Ovary (tissue), 10 donors: ENCODE measurements at places on chromosomes 7 and 10. TPM values are rescaled to one million over a fixed set of nuclear protein-coding genes. Genes with fewer than 3 reads are reported as not detected.

DNA sequence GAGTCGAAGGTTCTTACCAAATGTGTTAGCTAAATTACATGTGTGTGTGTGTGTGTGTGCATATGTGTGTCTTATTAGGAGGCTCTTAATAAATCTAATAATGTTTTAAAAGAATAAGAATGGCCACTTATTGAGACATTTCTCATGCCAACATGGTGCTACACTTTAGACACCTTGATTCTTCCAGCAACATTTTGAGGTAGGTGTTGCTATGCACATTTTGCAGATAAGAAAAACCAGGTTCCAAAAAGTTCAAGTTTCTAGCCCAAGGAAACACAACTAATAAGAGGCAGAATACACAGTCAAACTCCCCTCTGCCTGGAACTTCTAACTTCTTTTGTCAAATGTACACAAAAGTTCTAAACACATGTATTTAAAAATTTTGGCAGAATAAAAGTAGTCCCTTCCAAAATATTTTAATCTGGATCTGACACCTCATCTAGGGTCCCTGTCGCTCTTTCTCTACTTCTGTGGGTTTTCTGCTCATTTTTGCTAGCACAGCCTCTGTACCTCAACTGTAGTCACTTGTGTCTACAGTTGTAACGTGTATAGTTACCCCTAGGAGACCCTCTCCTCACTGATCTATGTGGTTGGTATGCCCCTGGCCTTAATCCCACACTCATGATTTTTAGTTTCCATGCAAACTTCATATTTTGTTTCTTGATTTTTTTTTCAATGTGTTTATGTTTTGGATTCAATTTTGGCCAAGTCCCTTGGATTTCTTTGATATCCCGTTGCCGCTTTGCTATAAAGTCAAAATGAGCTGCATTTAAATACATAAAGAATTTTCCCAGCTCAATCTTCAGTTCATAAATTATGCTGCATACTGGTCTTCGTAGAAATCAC lies 4.3 kb downstream of the ANKRD1 start:
- no peaks in the 10 kb centered on the region for H3K27me3 ChIP-seq
- peaks cover 1% of the 10 kb centered on the region for H3K4me1 ChIP-seq
- no peak overlapping the region for H3K27ac ChIP-seq
- DNase-seq, result no peak

Gene ITPRID1
- not detected for total RNA-seq

- no peak for DNase-seq
- H3K27me3 ChIP-seq, result no peaks in the 10 kb centered on the region
- peaks cover 2% of the 10 kb centered on the region for H3K4me1 ChIP-seq
Measured at GRCh38 chr7:37342176-37342687, 106.4 kb downstream of the ELMO1 start.

DNA sequence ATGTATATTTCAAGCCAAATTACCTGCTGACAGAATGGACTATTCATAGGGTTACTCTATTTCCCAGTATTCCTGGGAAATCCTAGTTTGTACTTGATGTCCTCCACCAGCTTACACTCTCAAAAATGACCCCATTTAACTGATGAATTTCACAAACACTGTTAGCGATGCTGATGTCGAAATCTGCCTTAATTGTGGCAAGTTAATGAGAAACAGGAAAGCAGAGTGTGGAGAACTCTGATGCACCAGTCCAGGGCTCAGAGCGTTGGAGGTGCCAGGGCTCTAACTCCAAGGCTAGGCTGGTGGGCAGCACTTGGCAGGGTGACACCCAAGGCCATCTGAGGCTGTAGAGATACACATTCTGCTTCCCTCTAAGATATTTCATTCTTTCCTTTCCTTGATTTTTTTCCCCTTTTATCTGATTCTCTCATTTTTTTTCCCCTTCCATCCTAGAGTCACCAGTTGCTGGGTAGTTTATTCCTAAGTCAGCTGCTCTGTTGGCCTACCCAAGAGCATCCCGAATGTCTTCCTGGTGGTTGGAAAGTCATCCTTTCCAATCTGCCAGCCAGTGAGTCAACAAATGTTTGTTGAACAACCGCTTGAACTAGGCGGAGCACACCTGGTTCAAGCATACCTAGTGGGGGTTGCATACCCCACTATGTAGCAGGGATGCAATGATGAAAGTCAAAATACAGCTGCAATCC lies 525.0 kb upstream of the NRP1 start:
- no peaks in the 10 kb centered on the region for H3K27me3 ChIP-seq
- DNase-seq, result no peak
- H3K27ac ChIP-seq, result no peak overlapping the region
- no peak overlapping the region for H3K4me3 ChIP-seq
- H3K4me1 ChIP-seq, result no peaks in the 10 kb centered on the region

Gene CYP2C19
- not detected for total RNA-seq

Gene SPDYE6
- not detected for total RNA-seq

Gene RBAK
- 12.8 TPM for total RNA-seq

- no peak overlapping the region for H3K4me3 ChIP-seq
- H3K36me3 ChIP-seq, result no peaks in the 10 kb centered on the region
- H3K27me3 ChIP-seq, result no peaks in the 10 kb centered on the region
- H3K27ac ChIP-seq, result no peak overlapping the region
- H3K4me1 ChIP-seq, result no peaks in the 10 kb centered on the region
- DNase-seq, result no peak
Measured at GRCh38 chr7:81590131-81590530, 179.7 kb downstream of the HGF start.

DNA sequence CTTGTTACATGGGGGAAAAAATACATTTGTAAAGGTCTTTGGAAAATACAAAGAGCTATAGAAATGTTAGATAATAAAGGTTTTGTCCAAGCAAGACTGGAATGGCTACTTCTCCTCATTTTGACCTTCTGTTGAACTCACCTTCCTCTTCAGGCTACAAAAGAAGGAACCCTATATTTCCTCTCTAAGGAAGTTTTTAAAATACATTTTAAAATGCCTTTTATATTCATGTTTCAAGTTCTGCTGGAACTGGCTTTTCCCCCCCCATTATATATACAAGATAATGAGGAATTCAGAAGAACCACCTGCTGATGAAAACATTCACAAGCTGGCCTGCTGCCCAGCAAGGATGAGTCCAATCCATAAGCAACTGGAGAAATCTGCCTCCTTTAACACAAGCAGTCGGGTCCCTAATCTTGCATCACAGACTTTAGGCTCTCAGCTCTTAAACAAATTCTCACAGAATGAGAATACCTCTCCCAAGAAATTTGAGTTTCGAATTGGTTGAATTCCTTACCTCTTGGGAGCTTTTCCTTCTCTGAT lies 44.6 kb downstream of the MTERF1 start:
- no peak overlapping the region for H3K27ac ChIP-seq
- H3K27me3 ChIP-seq, result no peaks in the 10 kb centered on the region
- H3K36me3 ChIP-seq, result no peaks in the 10 kb centered on the region
- DNase-seq, result no peak

GRCh38 chr10:43115881-43116595 lies 22.2 kb upstream of the CSGALNACT2 start:
- no peaks in the 10 kb centered on the region for H3K27me3 ChIP-seq
- no peak overlapping the region for H3K4me3 ChIP-seq
- no peak for DNase-seq
- H3K27ac ChIP-seq, result no peak overlapping the region
- peaks cover 4% of the 10 kb centered on the region for H3K4me1 ChIP-seq
- no peaks in the 10 kb centered on the region for H3K36me3 ChIP-seq

GRCh38 chr10:6753644-6754043 lies 173.6 kb upstream of the PRKCQ start:
- DNase-seq, result no peak
- H3K4me1 ChIP-seq, result no peaks in the 10 kb centered on the region
- no peak overlapping the region for H3K27ac ChIP-seq
- no peaks in the 10 kb centered on the region for H3K27me3 ChIP-seq
- H3K36me3 ChIP-seq, result no peaks in the 10 kb centered on the region

DNA sequence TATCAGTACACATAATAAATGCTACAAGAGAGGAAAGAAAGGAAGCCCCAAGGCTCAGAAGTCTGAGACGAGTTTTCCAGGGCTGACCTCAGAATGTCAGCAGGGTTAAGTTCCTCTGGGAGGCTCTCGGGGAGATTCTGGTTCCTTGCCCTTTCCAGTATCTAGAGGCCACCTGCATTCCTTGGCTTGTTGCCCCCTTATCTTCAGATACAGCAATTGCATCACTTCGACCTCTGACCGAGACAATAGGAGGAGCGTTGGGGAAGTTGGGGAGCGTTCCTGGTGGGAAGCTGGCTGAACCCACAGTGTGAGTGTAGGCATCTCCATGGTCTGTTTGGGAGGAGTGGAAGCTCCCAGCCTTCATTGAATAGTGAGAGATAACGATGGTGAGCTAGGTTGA lies 72.0 kb upstream of the MTPN start:
- no peak for DNase-seq
- no peak overlapping the region for H3K4me3 ChIP-seq
- H3K27ac ChIP-seq, result no peak overlapping the region
- no peaks in the 10 kb centered on the region for H3K36me3 ChIP-seq
- H3K4me1 ChIP-seq, result no peaks in the 10 kb centered on the region

- H3K27ac ChIP-seq, result no peak overlapping the region
- no peaks in the 10 kb centered on the region for H3K36me3 ChIP-seq
- no peaks in the 10 kb centered on the region for H3K27me3 ChIP-seq
Measured at GRCh38 chr7:155234950-155235789, 62.5 kb upstream of the INSIG1 start.

Gene GCK
- 2.9 TPM for total RNA-seq

DNA sequence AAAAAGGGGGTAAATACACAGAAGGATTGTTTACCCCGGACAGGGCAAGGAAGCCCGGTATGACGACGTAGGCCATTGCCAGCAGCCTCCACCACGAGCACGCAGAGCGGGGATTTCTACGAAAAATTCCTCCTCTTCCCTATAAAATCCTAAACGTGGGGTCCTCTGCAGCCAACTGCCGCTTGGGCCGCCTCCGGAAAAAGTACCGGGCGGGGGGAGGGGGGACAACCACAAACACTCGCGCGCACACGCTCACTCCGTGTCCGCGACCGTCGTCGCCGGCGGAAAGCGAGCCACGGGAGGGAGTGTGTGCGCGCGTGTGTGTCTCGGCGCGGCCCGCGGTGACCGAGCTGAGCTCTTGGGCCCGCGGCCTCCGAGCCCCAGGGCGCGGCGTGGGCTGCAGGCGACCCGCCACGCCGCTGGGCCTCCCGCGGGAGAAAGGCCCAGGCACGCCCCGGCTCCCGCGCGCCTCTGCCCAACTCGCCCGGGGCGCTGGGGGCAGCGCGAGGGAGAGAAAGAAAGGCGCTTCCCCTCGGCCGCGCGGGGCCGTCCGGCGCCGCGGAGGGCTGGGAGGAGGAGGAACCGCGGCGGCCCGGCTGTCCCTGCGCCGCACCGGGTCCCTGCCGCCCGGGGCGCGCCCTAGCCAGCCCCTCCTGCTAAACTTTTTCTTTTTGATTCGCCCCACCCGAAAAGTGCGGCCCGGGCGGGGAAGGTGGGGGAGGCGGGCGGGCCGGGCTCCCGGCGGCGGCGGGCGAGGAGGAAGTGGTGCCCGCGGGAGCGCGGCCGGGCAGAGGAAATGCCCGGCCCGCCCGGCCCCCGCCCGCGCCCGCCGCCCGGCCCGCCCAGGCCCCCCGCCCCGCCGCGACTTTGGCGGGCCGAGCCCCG lies 1.5 kb downstream of the CTBP2 start:
- peak overlapping the region; percentile 91 for H3K4me3 ChIP-seq
- peak overlapping the region; percentile 97 for H3K27ac ChIP-seq
- H3K4me1 ChIP-seq, result peaks cover 5% of the 10 kb centered on the region
- no peaks in the 10 kb centered on the region for H3K36me3 ChIP-seq
- H3K27me3 ChIP-seq, result no peaks in the 10 kb centered on the region

DNA sequence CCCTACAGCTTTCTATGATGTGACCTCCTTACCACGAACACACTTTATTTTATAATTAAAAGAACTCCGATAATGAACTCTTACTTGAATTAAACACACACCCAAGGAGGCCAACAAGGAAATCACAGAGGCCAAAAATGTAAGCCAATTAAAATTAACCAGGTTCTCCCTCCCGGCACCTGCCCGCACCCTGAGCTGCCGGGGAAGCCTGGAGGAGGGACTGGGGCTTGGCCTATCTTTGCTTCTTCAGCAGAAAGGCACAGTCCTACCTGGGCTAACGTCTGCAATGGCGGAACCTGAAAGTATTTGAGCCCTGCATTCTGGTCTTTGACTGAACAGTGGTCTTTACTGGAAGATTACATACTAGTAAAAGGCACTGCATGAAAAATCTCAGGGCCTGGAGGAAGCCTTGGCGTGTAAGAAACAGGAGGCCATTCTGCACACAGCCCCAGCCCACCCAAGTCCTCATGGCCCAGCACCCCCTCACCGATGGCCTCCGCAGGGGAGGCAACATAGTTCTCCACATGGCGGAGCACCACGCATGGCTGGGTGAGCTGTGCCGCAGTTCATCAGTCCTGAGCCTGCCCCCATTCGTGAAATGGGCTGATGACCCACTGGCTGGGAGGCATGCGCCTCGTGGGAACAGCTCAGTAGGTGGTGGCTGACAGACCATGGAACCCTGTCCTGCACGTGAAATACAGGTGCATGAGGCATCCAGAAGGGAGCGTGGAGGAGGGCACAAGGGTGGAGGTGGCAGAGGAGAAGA lies 173.8 kb downstream of the PARD3 start:
- H3K4me1 ChIP-seq, result peaks cover 2% of the 10 kb centered on the region
- DNase-seq, result no peak
- H3K36me3 ChIP-seq, result no peaks in the 10 kb centered on the region
- no peak overlapping the region for H3K4me3 ChIP-seq
- no peak overlapping the region for H3K27ac ChIP-seq
- no peaks in the 10 kb centered on the region for H3K27me3 ChIP-seq

GRCh38 chr10:43818687-43819086 lies 170.0 kb upstream of the ZNF32 start:
- no peaks in the 10 kb centered on the region for H3K36me3 ChIP-seq
- DNase-seq, result no peak
- H3K4me1 ChIP-seq, result peaks cover under 1% of the 10 kb centered on the region
- no peaks in the 10 kb centered on the region for H3K27me3 ChIP-seq
- H3K27ac ChIP-seq, result no peak overlapping the region
- no peak overlapping the region for H3K4me3 ChIP-seq

- no peaks in the 10 kb centered on the region for H3K4me1 ChIP-seq
- H3K27me3 ChIP-seq, result no peaks in the 10 kb centered on the region
- no peaks in the 10 kb centered on the region for H3K36me3 ChIP-seq
- H3K4me3 ChIP-seq, result no peak overlapping the region
Measured at GRCh38 chr10:89165923-89166322, 41.2 kb downstream of the CH25H start.

- H3K36me3 ChIP-seq, result no peaks in the 10 kb centered on the region
- H3K4me1 ChIP-seq, result no peaks in the 10 kb centered on the region
- DNase-seq, result no peak
- no peak overlapping the region for H3K27ac ChIP-seq
Measured at GRCh38 chr7:84202855-84203254, 8.3 kb upstream of the SEMA3A start.

Gene ZNF488
- 0.20 TPM for total RNA-seq

- no peaks in the 10 kb centered on the region for H3K27me3 ChIP-seq
- no peak overlapping the region for H3K4me3 ChIP-seq
- H3K36me3 ChIP-seq, result no peaks in the 10 kb centered on the region
- H3K27ac ChIP-seq, result no peak overlapping the region
- H3K4me1 ChIP-seq, result no peaks in the 10 kb centered on the region
- DNase-seq, result peak; percentile 70
Measured at GRCh38 chr7:98021588-98022351, 31.8 kb upstream of the OCM2 start.

- no peaks in the 10 kb centered on the region for H3K36me3 ChIP-seq
- no peak overlapping the region for H3K4me3 ChIP-seq
- H3K4me1 ChIP-seq, result peaks cover 2% of the 10 kb centered on the region
- DNase-seq, result no peak
- no peaks in the 10 kb centered on the region for H3K27me3 ChIP-seq
Measured at GRCh38 chr7:55444786-55445185, 79.6 kb downstream of the LANCL2 start.

GRCh38 chr7:106329408-106329807 lies 44.6 kb upstream of the NAMPT start:
- no peak overlapping the region for H3K27ac ChIP-seq
- H3K4me1 ChIP-seq, result peaks cover 12% of the 10 kb centered on the region
- no peaks in the 10 kb centered on the region for H3K36me3 ChIP-seq
- no peak for DNase-seq
- no peak overlapping the region for H3K4me3 ChIP-seq
